NCI-H774 (cell line): ENCODE measurements at places on chromosomes 3 and 15.

- no peak for DNase-seq
Measured at GRCh38 chr3:100525753-100526612, 33.6 kb downstream of the TMEM45A start.

DNA sequence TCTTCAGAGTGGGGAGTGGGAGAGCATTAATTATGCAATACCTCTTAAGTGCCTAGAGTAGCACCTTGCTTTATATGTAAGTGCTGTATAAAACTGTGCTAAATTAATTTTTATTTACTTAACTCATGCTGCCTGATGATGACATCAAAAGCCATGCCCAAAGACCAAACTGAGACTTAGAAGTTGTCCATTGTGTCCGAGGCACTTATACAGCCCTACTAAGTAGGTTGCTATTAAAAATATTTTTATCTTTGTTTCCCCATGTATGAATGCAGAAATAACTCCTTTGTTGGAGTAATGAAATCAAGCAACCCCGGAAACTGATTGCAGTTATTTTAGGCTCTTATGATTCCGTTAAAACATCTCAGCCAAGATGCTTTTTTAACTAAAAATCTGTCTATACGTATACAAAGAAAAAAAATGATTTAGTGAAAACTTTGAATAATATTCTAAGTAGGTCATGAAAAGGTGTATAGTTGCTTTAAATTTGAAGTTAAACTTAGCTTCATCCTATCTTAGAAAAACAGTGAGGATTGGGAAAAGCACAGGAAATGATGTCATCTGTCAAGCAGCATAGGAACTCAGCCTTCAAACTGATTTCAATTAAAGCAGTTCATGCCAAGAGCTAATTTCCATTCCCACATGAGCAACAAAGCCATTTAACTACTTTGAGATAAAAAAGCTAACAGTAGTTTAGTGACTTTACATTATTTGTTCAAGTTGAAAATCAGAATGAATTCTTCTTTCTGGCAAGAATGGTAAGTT is 43.0 kb downstream of the FBN1 start:
- no peak for DNase-seq

DNA sequence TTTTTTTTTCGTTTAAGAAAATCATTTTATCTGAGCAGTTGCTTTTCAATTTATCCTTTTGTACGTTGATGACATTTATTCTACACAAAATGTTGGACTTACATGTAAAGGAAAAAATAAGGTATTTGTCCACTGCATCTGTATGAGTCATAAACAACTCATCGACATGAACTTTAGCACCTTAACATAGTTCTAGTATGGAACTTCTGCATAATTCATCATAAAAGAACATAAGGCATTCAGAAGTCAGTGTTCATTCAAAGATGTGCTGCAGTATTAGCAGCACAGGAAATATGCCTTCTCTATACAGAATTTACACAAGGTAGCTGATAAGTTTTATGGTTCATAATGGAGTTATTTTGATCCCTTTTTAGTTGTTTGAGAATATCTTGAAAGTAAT is 801.6 kb downstream of the CADM2 start:
- DNase-seq = no peak

DNA sequence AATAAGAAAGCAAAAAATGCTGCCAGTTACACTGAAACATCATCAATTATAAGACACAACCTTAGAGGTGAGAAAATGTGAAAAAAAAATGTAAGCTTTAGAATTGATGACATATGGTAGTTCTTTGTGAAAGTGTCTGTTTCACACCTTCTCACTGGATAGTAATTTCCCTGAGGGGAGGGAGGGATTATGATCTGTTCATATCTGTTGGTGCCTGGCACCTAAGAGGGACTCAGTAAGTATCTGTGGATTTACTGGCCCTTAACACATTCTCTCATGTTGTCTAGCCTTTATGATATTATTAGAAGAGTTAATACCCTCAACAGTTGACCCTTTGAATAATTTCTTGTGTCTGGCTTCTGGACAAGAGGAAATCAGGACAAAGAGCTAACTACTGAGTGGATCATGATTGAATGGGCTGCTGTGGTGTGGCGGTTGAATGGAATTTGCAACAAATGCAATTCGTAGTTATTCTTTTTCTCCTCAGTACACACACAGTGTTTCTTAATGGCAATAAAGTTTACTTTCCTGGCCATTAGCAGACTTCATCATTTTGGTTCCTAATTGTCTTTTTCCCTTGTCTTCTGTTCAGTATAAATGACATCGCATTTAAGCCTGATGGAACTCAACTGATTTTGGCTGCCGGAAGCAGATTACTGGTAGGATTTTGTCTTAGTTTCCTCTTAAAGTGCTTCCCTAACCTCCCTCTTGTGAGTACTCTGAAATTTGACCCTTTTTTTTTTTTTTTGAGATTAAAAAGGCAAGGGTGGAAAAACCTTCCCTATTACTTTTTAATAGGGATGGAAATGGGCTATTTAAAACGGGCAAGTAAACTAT is 9.5 kb downstream of the IFT122 start:
- DNase-seq = no peak

DNA sequence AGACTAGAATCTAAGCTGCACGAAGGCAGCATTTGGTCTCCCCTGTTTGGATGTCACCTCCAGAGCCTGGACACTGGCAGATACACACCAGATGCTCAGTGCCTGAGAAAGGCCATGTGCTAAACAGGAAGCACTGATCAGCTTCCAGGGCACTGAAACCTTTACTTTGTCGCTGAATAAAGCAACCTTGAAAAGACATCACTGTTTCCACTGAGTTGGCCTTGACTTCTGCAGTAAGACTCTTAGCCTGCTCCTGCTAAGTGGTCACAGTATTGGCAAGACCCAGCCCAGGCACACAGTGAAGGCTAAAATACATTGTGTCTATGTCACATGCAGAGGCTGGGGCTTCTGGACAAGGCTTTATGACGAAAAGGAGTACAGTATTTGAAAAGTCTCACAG is 104.3 kb upstream of the ICE2 start:
- no peak for DNase-seq

DNA sequence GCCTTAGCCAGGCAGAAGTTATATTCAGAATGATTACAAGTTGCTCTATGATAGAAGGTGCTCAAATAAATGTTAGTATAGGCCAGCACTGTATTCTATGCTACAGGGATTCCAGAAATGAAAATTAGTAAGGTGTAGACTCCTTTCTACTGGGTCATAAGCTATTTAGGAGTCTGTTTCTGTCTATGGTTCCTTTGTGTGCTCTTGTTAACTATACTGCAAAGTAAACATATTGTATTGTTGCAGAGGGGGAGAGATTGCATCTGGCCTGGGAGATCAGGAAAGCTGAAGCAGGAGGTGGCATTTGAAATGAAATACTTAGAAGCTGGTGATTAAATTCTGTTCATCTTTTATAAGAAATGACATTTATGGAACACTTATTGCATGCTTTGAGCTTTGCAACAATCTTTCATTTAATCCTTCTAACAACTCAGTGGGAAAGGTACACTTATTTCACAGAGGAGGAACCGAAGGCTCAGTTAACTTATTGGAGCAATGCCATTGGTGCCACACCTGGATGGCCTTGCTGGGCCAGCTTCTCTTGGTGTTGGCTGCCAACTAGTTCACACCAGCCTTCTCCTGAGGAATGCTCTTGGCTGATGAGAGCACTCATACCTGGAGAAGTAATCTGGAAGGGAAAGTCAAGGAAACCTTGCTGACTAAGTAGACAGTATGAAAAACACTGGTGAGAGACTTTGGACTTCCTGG is 39.1 kb downstream of the ABHD5 start:
- no peak for DNase-seq
